ENCODE measurements at places on chromosomes 2 and 18.

GRCh38 chr2:190533968-190534309 lies 583 bp downstream of the NEMP2 start:
- peak; percentile 27 for DNase-seq

- DNase-seq: no peak
Observed at GRCh38 chr2:222798528-222798927, 62.3 kb upstream of the ACSL3 start.

- no peak for DNase-seq
Observed at GRCh38 chr2:65647249-65647842, 214.9 kb upstream of the SPRED2 start.

DNA sequence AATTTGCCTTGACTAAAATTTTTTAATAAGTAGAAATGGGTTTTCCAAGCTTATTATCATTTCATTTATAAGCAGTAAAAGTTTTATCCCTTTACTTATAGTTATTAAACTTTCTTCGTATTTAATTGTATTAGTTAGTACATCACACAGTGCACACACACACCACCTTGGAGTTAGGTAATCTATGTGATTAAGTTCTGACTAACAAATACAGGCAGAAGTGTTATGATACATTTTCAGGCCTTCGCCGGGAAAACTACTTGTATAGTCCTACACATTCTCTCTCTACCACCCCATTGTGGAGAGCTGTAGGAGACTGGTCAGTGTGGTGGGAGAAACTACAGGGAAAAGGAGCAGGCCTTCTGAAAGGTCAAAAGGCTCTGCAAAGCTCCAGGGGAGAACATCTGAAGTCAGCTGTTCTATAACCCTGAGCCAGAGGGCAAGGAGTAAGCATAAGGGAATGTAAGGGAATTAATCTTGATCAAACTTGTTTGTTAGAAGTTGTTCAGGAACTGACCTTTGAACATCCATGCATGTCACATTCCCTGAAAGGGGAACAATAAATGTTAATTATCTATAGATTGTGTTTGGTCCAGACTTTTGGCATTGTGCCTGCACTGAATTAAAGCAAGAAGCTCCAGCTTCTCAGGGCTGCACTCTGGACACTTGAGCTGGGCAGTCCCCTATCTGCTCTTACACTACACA lies 231.7 kb downstream of the FSIP2 start:
- DNase-seq: no peak

DNA sequence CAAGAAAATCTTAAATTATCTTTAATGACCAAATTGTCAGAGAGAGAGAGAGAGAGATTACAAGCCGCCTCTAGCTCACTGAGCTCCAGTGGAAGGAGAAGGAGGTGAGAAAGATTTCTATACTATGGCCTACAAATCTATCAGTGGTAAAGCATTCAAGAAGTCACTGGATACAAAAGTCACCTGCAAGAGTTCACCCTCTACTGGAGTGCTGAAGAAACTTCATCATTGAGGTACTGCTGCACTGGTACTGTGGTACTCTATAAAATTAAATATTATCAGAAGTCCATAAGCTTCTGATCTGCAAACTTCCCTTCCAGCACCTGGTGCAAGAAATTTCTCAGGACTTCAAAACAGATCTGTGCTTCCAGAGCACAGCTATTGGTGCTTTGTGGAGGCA lies 48.3 kb upstream of the AGPS start:
- DNase-seq: no peak

DNA sequence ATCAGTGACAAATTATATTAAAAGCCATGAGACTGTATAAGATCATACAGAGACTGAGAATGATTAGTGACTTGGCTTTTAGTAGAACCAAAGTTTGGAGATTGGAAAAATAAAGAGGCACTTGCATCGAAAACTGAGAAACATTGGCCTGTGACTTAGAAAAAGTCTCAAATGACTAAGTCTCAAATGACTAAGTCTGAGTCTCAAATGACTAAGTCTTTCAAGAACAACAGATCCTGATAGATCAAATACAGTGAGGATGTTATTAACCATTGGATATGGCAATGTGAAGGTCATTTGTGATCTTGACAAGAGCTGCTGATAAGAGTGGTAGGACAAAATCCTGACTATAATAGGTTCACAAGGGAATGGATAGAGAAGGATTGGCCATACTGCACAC lies 135.5 kb upstream of the FANCL start:
- no peak for DNase-seq

DNA sequence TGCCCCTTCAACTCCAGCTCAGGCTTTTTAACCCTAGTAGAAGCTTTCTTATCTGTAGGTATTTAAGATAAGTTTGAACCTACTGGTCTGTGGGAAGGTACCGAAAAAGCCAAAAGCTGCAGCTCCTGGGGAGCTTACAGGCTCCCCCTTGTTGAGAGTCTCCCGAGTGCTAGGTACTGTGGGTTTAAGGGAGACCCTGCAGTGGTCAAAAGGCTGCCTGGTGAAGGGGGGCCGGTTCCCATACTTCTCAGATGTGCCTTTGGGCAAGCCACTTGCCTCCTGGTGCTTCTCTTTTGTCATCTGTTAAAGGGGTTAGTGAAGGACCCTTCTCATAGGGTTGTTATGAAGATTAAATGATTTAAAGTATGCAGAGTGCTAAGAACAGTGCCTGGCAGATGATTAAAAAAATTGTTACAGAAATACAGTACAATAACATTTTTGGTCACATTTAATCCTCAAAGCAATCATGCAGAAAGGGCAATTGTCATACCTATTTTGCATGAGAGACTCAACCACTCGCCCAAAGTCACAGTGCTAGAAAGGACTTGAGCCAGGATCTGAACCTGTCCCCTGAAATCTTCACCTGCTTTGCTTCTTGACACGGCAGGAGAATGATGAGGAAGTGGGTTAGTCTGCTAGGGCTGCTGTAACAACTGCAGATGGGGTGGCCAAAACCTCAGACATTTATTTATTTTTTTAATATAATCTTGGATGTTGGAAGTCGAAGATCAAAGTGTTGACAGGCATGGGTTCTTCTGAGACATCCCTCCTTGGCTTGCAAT lies 62.5 kb downstream of the NEDD4L start:
- DNase-seq: no peak

GRCh38 chr2:14072338-14072737 lies 560.2 kb upstream of the LRATD1 start:
- no peak for DNase-seq

GRCh38 chr2:215738351-215738750 lies 275.0 kb downstream of the MREG start:
- no peak for DNase-seq

- DNase-seq: no peak
Observed at GRCh38 chr18:6994056-6994770, 123.4 kb downstream of the LAMA1 start.

GRCh38 chr2:108612153-108612513 lies 77.9 kb downstream of the LIMS1 start:
- no peak for DNase-seq

Measured in effector CD8-positive, alpha-beta T cell (primary cell).